ENCODE measurements at places on chromosomes 13 and 19.

DNA sequence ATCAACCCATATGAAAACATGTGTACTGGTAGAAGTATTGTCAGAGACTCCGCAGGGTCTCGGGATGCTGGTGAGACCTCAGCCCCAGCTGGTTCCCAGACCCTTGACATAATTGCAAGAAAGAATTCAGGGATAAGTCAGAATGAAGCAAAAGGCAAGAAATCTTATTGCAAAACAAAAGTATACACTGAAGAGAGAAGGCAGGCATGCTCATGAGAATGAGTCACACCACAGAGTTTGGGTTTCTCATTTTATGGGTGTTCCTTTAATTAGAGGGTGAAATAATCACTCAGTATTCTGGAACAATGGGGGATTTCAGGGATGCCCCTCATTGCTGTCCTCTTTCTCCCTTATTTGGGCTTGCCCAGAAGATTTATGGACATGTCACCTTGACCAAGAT lies 1423.8 kb upstream of the MIR17HG start:
- no peak for DNase-seq

GRCh38 chr13:105135852-105136615 lies 1399.4 kb downstream of the EFNB2 start:
- DNase-seq: no peak

- no peak for DNase-seq
Measured at GRCh38 chr13:50948601-50949000, 39.0 kb downstream of the RNASEH2B start.

DNA sequence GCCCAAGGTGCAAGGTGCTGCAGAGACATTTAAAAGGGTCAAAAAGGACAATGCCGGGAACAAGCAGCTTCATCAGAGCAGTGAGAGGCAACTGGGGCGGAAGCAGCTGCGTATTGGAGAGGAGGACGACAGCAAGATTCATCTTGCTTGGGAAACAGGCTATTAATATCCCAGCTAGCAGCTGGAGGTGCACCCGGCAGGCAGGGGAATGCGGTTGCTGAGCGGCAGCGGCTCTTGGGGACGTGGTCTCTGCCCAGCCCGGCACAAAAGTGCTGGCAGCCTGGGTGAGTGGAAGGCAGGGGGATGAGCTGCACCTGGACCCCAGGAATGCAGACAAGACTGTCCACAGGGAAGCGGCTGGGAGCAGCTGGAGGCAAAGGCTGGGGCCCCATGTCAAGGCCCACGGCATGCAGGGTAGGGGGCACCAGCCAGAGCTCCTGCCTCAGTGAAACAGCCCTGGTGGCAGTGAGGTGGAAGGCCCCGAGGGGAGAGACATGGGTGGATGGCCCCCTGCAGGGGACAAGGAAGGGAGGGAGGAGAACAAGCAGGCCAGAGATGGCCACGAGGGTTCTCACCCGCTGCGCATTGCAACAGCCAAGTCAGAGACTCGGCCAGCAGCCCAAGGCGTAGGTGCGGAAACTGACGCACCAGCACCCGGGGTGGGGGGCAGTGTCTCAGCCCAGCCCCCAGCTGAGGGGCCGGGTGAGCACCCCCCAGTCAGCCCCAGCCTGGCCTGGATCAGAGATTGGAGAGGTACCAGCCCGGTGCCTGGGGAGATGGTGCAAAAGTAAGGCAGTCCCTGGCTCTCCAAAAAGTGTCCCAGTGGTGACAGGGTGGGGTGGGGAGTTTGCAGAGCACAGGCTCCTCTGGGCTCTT lies 34.4 kb downstream of the PEPD start:
- DNase-seq: no peak

- peak; percentile 64 for DNase-seq
Measured at GRCh38 chr19:32691952-32692726, 518 bp downstream of the NUDT19 start.

Data from caudate nucleus (tissue), 63 donors.